Stromal cell of bone marrow (primary cell): ENCODE measurements at places on chromosomes 12 and 14.

GRCh38 chr14:70282666-70283065 lies 76.8 kb downstream of the COX16 start:
- no peak for DNase-seq

GRCh38 chr12:25518512-25518911 lies 34.6 kb downstream of the LMNTD1 start:
- no peak for DNase-seq

DNA sequence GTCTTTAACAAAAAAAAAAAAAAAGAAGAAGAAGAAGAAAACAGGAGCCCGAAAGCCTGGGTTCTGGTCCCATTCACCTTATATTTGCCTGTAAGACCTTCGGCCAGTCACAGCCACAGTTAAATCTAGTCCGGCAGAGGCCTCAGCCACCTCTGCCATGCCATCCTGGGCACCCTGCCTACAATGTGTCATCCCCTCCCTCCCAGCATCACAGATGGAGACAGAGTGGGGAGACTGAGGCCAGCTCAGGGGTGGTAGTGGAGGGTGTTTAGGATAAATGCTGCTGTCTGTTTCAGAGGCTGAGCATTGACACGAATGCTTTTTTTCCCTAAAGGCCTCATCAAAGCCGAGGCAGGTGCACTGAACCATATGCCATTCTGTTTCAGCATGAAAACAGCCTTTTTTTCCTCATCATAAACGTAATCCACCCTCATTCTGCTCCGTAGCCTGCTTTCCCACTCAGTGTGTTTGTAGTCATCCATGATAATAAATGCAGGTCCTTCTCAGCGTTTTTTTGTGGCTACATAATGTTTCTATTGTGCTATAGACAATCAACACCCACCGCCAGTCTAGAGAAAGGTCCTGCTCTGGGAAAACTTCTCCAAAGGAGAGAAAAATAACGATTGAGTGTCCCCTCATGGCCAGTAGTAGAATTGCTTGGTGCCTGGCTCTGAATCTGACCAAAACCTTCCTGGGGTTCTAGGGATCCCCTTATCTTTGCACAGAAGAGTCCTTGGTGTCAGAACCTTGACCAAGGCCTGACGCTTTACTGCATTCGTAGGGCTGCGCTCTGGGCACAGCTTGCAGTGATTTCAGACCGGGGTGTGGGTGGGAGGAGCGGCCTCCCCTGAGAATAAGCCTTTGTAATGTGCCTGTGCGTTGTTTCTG lies 41.1 kb upstream of the TSPAN9 start:
- no peak for DNase-seq

DNA sequence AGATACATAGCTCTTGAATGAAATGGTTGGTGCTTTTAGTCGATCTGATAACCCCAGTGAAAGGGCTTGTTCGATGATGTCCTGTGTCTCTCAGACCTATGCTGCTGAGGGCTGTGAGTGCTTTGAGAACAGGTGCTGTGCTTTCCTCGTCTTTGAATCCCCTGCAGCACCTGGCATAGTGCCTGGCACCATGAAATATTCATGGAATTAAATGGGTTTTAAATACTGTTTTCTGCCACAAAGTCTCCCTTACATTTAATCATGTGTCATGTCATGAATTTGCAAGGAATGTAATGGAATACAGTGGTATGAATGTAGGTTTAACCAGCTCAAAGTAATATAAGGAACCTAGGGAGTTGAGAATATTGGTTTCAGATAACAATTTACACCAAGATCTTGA lies 220.5 kb upstream of the PRICKLE1 start:
- no peak for DNase-seq

DNA sequence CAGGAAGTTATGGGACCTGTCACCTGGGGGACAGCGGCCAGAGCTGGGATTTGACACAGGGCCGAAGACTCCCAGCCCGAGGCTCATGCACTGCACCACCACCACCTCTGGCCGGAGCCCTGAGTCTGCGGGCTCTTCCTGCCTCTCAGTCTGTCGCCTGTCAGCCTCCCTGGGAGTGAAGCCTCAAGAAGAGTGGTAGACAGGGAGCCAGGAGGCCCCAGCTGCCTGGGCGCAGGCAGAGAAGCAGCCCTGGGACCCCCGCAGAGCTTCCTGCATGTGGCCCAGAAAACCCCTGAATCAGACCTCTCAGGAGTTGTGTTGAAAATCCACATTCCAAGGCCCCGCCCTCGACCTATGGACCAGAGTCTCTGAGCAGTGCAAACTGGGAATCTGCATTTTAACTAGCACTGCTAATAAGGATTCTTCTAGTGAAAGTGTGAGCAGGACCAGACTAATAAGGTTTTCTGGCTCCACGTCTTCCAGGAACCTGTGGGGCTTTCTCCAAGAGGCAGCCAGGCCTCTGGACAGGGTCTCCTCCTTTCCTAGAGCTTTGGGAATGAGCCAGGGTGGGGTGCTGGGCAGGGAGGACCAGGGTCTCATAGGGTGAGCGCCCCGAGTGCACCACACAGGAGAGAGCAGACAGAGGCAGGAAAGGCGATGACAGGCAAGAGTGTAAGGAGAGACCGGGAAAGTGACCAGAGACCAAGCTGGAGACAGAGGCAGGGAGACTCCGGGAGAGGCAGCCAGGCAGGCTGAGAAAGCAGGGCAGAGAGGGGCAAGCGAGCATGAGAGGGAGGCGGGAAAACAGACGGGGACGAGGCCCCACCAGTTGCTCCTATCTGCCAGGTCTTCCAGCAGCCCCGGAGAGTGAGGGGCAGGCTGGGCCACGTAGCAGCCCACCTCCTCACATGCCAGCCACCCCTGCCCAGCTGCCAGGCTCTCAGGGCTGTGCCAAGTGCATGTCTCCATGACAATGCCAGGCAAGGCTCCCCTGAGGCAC lies 112.4 kb downstream of the BCL11B start:
- DNase-seq, result no peak

- no peak for DNase-seq
Observed at GRCh38 chr12:10194160-10194670, 15.4 kb downstream of the TMEM52B start.

DNA sequence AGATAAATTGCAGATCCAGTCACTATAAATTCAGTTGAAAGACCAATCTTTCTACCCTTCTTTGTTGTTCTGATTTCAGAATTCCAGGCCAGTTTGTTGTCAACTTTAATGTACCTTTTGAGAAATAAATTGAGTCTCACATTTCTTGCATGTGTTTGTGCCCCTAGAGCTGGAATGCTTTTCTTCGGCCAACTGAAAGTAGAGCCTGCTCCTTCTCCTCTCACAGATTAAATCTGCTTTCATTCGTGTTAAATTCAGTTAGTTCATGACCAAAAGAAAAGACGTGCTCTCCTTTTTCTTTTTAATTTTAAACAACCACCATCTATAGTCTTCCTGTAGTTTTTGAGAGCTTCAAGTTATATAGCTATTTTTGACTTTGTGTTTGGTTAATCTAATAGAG lies 22.9 kb downstream of the SOCS2 start:
- no peak for DNase-seq

- no peak for DNase-seq
Observed at GRCh38 chr12:54988402-54989054, 4.0 kb upstream of the TESPA1 start.

GRCh38 chr12:103929784-103930033 lies 501 bp upstream of the HSP90B1 start:
- no peak for DNase-seq

DNA sequence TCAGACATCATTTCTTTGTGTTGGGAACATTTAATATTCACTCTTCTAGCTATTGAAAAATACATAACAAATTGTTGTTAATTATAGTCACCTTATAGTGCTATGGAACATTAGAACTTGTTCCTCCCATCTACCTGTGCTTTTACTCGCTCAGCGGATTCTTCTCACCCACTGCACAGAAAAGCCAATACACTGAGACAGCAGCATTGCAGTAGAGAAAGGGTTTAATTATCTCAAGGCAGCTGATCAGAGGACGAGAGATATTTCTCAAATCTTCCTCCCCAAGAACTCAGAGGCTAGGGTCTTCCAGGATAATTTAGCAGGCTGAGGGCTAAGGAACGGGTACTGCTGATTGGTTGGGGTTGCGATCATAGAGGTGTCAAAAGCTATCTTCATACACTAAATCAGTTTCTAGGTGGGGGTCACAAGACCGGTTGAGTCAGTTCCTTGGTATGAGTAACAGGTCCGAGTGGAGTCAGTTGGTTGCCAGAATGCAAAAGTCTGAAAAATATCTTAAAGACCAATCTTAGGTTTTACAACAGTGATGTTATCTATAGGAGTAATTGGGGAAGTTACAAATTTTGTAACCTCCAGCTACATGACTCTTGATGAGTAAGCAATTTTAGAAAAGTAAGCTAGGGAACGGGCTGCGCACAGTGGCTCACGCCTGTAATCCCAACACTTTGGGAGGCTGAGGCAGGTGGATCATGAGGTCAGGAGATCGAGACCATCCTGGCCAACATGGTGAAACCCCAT lies 173.1 kb downstream of the FBXL14 start:
- DNase-seq, result no peak

DNA sequence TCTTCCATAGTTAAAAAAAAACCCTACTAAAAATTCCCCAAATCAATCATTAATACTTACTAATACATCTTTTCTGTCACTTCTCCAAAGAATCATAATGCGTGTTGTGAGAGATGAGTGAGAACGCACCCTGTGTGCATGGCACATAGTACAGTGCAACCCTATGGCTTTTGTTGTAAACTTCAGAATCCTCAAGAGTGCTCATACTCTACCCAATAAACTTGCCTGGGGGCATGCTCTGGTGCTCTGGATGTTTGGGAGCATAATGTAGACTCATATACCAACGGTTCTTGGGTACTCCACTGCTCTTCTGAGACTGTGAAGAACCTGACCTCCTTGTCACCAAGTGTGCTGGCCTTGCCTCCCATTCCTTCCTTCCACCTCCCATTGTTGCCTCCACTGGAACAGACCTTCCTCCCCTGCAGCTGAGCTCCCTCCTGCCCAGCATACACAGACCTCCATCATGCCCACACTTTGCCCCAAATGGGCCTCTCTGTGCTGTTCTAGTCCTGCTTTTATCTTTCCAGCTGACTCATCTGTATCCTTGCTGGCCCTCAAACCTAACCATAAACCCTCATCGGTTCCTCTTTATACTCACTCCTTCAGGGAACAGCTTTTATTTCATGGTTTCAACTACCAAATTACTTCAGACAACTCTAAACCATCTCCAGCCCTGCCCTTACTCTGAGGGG lies 8.9 kb downstream of the DCP1B start:
- DNase-seq, result no peak

DNA sequence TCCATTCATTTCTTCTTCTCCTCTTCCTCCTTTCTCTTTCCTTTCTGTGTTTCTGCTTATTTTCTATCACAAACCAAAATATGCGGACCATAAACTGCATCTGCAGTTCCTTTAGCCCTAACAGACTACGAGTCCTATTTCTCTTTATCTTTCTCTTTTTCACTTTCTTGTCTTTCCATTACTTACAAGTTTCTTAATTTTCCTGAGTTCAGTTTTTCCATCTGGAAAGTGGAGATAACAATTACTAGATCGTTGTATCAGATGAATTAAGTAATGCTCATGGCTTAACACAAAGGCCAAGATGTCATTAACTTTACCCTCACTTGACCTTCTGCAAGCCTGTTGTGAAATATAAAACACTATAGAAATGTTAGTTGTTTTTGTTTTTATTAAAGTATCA lies 983 bp upstream of the COPS7A start:
- DNase-seq, result no peak

GRCh38 chr12:2306012-2306411 lies 253.2 kb downstream of the CACNA1C start:
- no peak for DNase-seq

GRCh38 chr14:68798621-68799020 lies 5.8 kb upstream of the ZFP36L1 start:
- no peak for DNase-seq

GRCh38 chr12:65681226-65681625 lies 143.1 kb upstream of the HMGA2 start:
- DNase-seq, result no peak

DNA sequence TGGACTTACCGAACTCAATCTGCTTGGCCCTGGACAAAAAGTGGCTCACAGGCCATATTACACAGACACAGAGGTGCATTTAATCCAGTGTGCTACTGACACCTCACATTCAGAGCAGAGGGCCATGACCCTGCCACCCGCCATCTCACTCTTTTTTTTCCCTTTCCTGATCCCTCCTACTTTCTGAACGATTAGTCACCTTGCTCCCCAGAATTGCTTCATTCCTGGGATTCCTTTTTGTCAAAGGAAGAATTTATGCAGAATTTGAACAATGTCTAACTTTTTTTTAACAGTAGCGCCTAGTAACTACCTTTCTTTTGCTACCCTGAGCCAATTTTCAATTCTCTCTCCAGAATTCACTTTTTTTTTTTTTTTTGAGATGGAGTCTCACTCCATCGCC lies 4.6 kb downstream of the PKP2 start:
- DNase-seq, result no peak

- no peak for DNase-seq
Observed at GRCh38 chr12:28278960-28279359, 88.7 kb downstream of the CCDC91 start.

DNA sequence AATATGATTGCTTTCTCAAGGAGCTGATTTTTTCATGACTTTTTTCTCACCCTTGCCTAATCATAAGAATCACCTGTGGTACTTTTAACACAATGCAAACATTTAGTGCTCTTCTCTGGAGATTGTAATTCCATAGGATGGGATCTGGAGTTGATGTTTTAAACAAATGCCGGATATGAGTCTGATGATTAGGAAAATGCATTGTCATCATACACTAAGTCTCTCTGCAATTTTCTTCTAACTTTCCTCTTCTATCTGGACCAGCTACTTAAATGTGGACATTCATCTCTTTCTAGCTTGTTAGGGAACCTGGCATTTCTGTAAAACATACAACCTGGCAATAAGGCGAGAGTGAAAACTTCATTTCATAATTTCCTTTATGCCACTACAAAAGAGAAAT lies 23.5 kb downstream of the PMCH start:
- no peak for DNase-seq

DNA sequence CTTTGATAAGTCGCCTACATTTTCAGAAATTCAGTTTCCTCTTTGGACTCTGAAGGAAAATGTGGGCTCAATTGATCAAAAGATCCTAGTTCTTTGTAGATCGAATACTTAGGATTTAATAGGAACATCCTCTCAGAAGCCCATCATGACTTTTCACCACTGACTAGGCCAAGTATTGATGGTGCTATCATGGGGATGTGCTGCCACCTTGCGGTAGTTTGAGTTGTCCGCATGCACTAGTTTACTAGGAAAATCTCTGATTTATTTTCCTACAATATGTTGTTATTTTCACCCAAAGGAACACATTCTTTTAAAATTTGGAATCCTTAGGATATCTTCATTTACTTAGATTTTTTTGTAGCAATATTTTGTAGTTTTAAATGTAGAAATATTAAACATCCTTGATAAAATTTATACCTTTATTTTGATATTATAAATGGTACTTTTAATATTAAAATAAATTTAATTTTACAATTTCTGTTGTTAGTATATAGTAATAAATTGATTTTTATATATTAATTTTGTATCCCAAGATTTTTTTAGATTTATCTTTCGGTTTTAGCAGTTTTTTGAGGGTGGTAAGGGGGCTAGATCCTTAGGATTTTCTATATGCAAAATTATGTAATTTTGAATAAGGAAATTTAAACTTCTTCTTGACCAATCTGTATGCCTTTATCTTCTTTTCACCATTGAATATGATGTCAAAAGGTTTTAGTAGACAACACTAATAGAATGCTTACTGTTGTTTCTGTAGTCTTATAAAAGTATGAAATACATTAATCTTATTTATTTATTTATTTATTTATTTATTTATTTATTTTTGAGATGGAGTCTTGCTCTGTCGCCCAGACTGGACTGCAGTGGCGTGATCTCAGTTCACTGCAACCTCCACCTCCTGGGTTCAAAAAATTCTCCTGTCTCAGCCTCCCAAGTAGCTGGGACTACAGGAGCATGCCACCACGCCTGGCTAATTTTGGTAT lies 52.9 kb upstream of the OR9K2 start:
- peak; percentile 41 for DNase-seq

GRCh38 chr14:91232603-91233002 lies 11.9 kb downstream of the GPR68 start:
- no peak for DNase-seq
